ENCODE measurements at places on chromosomes 1 and 21. TPM values are rescaled to one million over a fixed set of nuclear protein-coding genes. Genes with fewer than 3 reads are reported as not detected.

DNA sequence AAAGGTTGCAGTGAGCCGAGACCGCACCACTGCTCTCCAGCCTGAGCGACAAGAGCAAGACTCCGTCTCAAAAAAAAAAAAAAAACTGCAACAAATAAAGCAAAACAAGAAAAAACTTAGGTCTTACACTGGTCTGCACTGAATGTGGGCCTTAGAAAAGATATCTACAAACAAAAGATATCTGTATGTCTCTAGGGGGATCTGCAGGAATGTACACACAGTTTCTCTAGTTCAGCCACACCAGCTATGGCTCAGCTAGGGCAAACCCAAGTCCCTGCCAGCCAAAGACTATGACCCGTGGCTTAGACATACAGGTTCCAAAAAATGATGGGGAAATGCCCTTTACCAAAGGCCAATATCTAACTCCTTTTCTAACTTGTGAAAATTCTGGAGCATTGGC lies 202.4 kb upstream of the KAZN start:
- DNase-seq, result no peak
- H3K36me3 ChIP-seq, result no peaks in the 10 kb centered on the region
- H3K27me3 ChIP-seq, result no peaks in the 10 kb centered on the region
- H3K4me1 ChIP-seq, result no peaks in the 10 kb centered on the region
- no peak overlapping the region for H3K27ac ChIP-seq

GRCh38 chr1:119294199-119294598 lies 74.4 kb upstream of the HAO2 start:
- H3K36me3 ChIP-seq, result no peaks in the 10 kb centered on the region
- H3K27ac ChIP-seq, result no peak overlapping the region
- no peak for DNase-seq
- no peaks in the 10 kb centered on the region for H3K27me3 ChIP-seq

DNA sequence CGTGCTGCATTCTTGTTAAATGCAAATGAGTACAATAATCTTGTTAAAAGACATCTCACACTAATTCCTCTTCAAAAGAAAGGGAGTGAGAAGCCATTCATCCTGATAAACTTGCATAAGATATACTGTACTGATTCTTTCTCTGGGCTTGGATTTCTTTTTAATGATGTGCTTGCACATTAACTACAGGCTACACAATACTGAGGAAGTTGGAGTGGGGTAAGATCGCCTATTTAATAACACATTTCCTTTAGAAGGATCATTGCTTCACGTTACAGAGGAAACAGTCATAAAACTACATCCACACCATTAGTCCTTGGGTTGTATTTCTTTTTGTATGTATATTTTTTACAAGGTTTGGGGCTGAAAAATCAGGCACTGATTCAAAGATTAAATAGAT lies 36.6 kb downstream of the NRIP1 start:
- no peak for DNase-seq
- H3K4me3 ChIP-seq, result no peak overlapping the region
- no peaks in the 10 kb centered on the region for H3K4me1 ChIP-seq

GRCh38 chr1:100597061-100597741 lies 59.3 kb downstream of the GPR88 start:
- no peaks in the 10 kb centered on the region for H3K4me1 ChIP-seq
- H3K36me3 ChIP-seq, result no peaks in the 10 kb centered on the region
- H3K27ac ChIP-seq, result no peak overlapping the region
- no peak for DNase-seq
- peaks cover 2% of the 10 kb centered on the region for H3K27me3 ChIP-seq

GRCh38 chr1:13517193-13517812 lies 3.5 kb upstream of the LRRC38 start:
- H3K36me3 ChIP-seq, result no peaks in the 10 kb centered on the region
- H3K4me3 ChIP-seq, result no peak overlapping the region
- peaks cover 2% of the 10 kb centered on the region for H3K27me3 ChIP-seq
- H3K4me1 ChIP-seq, result no peaks in the 10 kb centered on the region

- H3K36me3 ChIP-seq, result no peaks in the 10 kb centered on the region
- peaks cover 58% of the 10 kb centered on the region for H3K4me1 ChIP-seq
- no peaks in the 10 kb centered on the region for H3K27me3 ChIP-seq
These were observed 1.9 kb downstream of the TNFRSF18 start for GRCh38 chr1:1204425-1204920.

- H3K27me3 ChIP-seq, result no peaks in the 10 kb centered on the region
- peak; percentile 55 for DNase-seq
- H3K4me3 ChIP-seq, result no peak overlapping the region
- no peak overlapping the region for H3K27ac ChIP-seq
- no peaks in the 10 kb centered on the region for H3K36me3 ChIP-seq
These were observed 1753.4 kb downstream of the MRPL39 start for GRCh38 chr21:23853796-23854379.

GRCh38 chr21:39197448-39198233 lies 14.4 kb upstream of the PSMG1 start:
- DNase-seq, result no peak
- peaks cover 7% of the 10 kb centered on the region for H3K4me1 ChIP-seq
- H3K4me3 ChIP-seq, result no peak overlapping the region
- no peak overlapping the region for H3K27ac ChIP-seq
- no peaks in the 10 kb centered on the region for H3K27me3 ChIP-seq
- peaks cover 74% of the 10 kb centered on the region for H3K36me3 ChIP-seq

GRCh38 chr1:116497656-116498055 lies 73.2 kb downstream of the CD58 start:
- H3K27me3 ChIP-seq, result no peaks in the 10 kb centered on the region
- H3K4me3 ChIP-seq, result no peak overlapping the region
- DNase-seq, result no peak
- H3K27ac ChIP-seq, result no peak overlapping the region
- H3K36me3 ChIP-seq, result no peaks in the 10 kb centered on the region

DNA sequence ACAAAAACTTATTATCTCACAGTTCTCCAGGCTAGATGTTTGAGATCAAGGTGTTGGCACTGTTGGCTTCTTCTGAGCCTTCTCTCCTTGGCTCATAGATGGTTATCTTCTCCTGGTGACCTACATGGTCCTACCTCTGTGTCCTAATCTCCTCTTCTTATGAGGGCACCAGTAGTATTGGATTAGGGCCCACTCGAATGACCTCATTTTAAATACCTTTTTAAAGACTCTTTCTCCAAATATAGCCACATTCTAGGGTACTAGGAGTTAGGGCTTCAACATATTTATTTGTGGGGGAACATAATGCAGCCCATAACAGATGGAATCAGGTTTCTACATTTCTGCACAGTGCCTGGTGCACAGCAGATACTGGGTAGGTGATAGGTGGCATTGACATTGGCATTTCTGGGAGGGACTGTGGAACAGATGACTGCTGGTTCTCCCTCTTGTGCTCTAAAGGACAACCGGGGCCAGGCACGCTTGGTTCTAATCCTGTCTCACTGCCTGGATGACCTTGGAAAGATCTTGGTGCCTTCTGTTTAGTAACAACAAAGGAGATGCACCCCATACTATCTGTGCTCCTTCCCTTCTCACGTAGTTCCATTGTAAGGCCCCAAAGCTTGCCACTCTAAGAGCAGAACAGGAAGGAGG lies 140.3 kb downstream of the PLPP3 start:
- H3K36me3 ChIP-seq, result no peaks in the 10 kb centered on the region
- H3K27ac ChIP-seq, result no peak overlapping the region
- no peak overlapping the region for H3K4me3 ChIP-seq
- no peaks in the 10 kb centered on the region for H3K4me1 ChIP-seq

DNA sequence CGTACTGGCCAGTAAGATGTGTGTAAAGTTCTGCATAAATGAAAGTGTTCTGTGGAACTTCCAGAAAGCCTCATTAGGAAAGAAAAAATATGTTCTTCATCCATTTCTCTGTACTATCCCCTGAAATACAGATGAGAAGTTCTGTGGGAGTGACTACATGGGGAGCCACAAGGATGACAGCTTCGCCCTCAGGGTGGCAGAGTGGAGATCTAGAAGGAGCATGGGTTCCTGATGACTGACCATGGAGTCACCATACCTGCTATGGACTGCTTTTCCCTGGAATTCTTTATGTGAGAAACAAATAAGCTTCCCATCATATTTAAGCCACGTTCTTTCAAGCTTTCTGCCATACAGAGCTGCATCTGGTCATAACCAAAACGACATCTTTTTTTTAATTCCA lies 113.9 kb upstream of the RGS1 start:
- H3K36me3 ChIP-seq, result no peaks in the 10 kb centered on the region
- no peaks in the 10 kb centered on the region for H3K4me1 ChIP-seq
- H3K27me3 ChIP-seq, result peaks cover 20% of the 10 kb centered on the region
- no peak for DNase-seq
- H3K4me3 ChIP-seq, result no peak overlapping the region

DNA sequence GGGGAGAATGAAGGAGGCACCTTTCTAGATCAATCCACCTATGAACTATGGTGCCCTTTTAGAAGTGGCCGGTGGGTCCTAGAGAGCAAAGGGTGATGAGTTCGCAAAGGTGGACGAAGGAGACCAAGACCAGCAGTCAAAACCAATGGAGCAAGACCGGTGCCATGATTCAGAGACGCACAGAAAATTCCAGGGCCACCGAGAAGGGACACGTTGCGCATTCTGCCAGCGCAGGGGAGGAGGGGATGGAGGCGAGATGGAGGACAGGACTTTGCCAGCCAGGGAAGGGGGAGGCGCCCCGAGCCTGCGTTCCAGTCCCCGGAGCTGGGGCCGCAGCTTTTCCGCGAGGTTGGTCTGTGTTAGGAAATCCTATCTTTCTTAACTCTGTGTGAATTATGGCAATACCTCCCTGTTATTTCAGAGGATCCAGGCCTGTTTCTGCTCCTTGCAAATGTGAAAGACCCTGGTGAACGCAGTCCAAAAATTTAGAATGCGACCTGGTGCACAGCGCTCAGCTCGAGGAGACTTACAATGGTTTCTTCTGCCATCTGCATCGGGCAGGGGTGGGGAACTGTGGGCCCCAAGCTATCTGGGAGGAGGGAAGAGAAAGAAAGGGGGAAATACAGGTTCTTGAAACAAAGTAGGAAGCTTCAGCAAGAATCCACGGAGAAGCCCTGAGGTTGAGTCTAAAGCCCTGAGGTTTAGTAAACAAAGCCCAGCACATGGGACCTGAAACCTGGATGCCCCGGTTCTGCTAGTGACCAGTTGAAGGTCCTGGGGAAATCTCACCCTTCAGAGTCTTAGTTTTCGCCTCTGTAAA lies 129.4 kb downstream of the MRPS6 start:
- peaks cover 34% of the 10 kb centered on the region for H3K4me1 ChIP-seq
- H3K27me3 ChIP-seq, result no peaks in the 10 kb centered on the region
- H3K36me3 ChIP-seq, result no peaks in the 10 kb centered on the region
- no peak overlapping the region for H3K27ac ChIP-seq

DNA sequence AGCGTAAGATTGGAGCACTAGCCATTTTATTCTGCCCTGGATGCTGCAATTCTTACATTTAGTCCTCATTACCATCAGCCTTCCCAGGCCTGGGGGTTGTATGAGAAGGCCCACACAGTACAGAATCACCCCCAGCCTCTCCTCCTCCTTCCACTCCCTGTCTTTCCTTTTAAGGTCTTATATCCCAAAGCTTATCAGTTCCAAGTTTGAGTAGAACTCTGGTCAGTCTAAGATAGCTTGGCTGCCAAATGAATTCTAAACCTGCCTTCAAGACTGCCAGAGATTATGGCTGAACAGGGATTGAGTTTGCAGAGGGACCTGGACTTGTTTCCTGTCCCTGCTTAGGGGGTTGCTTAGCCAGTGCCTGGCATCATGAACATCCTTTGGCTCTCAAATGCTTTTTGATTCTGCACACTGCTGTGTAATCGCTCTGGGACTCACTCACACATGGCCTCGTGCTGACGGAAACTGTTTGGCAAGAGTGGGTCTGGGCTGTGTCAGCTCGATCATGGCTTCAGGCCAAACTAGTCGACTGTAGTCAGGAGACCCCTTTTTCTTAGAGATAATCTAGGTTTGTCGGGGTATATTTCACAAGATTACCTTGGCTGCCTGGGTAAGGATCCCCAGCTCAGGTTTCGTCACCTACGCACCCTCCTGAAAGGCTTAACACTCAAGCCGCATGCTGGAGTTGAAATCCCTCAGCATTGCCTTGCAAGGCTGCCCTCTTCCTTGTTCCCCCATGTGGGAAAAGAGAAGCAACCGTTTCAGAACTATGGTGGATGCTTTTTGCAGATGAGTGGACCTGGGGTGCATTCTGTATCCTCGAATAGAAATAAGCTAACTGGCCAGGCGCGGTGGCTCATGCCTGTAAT lies 252.6 kb downstream of the NFIA start:
- H3K27me3 ChIP-seq, result peaks cover 6% of the 10 kb centered on the region
- H3K4me3 ChIP-seq, result no peak overlapping the region
- H3K4me1 ChIP-seq, result no peaks in the 10 kb centered on the region

- no peaks in the 10 kb centered on the region for H3K27me3 ChIP-seq
- no peak for DNase-seq
- H3K27ac ChIP-seq, result no peak overlapping the region
- H3K4me1 ChIP-seq, result peaks cover 9% of the 10 kb centered on the region
- no peaks in the 10 kb centered on the region for H3K36me3 ChIP-seq
These were observed 15.9 kb downstream of the UMODL1 start for GRCh38 chr21:42086969-42087368.

DNA sequence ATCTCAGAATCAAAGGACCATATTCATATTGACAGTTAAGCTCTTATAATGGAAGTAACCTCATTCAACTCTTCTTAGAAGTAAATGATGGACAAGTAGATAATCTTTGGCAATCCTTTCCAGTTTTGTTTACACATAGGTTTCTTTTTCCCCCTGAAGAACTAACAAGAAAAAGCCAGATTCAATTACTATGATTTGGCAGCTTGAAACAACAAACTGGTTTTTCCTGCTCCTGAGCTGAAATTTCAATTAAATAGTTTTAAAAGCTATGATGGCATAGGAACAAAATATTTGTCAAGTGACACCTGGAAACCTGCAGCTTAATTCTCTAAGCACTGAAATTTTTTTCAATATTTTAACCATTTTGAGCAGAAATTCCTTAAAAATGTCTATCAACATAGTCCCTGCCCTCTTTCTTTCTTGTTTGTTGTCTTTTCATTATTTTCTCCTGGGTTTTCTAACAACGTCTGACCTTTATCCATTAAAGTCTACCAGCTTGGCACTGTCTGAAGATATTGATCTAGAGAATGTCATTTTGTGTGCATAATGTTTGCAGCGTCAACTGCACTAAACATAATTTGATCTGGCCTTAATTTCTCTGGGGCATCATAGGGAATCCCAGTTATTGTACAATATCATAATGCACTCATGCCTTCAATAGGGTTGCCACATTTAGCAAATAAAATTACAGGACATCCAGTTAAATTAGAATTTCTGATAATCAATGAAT lies 4.0 kb upstream of the SLC35A3 start:
- H3K27me3 ChIP-seq, result no peaks in the 10 kb centered on the region
- H3K4me3 ChIP-seq, result no peak overlapping the region
- DNase-seq, result no peak
- H3K27ac ChIP-seq, result no peak overlapping the region

The TMEM52 gene
- 0.50 TPM for polyA plus RNA-seq

The ELAVL4 gene
- polyA plus RNA-seq, result not detected

The NTMT2 gene
- not detected for polyA plus RNA-seq

The GREM2 gene
- not detected for polyA plus RNA-seq

The PTGS2 gene
- not detected for polyA plus RNA-seq

The FALEC gene
- 0.42 TPM for polyA plus RNA-seq

The NBPF6 gene
- not detected for polyA plus RNA-seq

The NFASC gene
- polyA plus RNA-seq, result not detected

The ZFP69B gene
- polyA plus RNA-seq, result 1.7 TPM

The TNFSF18 gene
- not detected for polyA plus RNA-seq
